ENCODE measurements at places on chromosomes 1 and 21.
A peak's percentile ranks its signal among the peaks of the same experiment; 100 is the strongest.

- no peak for DNase-seq
Measured at GRCh38 chr1:229339520-229339919, 3.3 kb downstream of the CCSAP start.

GRCh38 chr1:66302815-66303214 is 231.1 kb upstream of the SGIP1 start:
- DNase-seq, result no peak

DNA sequence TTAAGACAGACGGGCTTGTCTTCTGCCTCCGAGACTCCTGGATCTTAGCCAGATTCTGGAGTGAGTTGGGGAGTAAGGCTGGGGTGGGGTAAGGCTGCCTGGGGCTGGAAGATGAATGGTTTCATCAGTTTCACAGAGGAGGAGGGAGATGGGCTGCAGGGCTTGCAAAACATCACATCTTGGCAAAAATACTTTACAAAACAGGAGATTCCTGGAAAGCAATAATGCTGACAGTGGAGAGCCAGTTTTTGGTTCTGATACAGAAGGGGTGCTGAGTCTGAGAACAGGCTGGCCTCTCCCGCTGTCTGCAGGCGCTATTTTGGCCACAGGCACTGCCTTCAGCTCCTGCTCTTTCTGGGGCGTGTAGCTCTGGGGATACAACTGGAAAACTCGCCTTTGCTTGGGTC is 83.4 kb upstream of the KCNE2 start:
- DNase-seq, result no peak

DNA sequence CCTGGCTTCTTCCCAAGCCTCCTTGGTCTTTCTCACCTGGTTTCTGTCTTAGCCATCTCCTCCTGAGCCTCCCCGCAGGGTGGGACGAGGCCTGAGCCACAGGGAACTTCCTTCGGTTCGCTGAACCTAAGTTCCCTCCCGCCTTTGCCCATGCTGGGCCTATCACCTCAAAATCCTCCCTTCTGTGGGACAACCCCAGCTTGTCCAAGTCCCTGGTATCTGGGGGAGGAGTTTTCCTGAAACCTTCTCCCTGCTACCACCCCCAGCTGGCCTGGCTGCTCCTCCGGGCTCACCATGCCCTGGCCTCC is 27.7 kb upstream of the VPS13D start:
- DNase-seq, result no peak

- peak; percentile 69 for DNase-seq
Measured at GRCh38 chr1:183655562-183656075, 2.5 kb upstream of the APOBEC4 start.

GRCh38 chr1:116118471-116118870 is 7.3 kb downstream of the MAB21L3 start:
- no peak for DNase-seq

DNA sequence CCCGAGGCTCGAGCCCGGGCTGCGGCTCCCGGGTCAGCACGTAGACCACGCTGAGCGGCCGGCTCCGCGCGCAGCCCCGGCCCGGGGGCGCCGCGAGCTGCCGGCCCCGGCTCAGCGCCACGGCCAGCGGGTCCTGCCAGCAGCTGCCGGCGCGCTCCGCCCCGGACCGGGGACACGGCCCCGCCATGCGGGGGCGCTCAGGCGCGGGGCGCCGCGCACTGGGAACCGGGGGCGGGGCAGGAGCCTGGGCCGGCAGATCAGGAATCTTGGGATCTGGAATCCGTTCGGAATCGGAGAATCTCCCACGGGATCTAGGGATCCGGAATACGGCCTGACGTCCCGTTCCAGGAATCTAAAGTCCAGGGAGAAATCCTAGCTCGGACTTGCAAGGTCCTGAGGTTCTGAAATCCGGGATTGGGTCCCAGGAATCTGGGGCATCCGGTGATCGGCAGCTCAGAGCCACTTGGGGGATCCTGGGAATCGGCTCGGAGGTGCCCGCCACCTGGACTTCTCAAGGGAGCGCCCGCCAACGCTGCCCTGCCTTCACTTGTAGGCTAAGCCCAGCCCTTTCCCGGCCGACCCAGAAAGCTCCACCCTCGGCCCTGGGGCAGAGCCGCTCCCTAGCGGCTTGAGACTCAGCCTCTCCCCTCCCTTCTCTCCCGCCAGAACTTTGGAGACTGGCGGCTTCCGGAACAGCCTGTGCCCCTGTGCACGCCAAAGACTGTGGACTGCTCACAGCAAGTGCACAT is at the start of gene MAP3K6:
Gene MAP3K6 (minus strand): TSS at position 551 of the 749 bp plus-strand sequence. CDS start 364 bp downstream, at position 187.
- no peak for DNase-seq

DNA sequence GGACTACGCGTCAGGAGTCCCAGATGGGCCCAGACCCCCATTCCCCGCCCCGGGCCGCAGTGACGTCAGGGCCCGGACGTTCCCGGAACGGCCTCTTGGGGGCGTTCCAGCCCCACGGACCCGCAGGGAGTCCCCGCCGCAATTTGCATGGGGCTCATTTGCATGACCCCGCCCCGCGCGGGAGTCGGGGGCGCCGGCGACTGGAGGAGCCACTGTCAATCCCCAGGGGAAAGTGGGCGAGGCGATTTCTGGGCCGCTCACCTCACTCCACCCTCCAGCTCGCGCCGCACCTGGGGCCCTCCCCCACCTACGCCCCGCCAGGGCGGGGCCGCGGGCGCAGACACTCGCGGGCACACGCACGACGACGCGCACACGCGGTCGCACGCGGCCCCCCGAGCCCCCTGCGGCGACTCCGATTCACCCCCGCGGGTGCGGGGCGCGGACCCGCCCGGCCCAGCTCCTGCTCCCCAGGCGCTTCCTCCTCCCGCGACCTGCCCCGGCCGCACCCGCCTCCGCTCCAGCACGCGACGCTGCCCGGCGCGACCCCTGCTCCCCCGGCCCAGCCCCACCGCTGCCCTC is 13.2 kb downstream of the AGRN start:
- peak; percentile 71 for DNase-seq

- no peak for DNase-seq
Measured at GRCh38 chr1:36268981-36269380, 37.2 kb upstream of the SH3D21 start.
